ENCODE measurements at places on chromosomes 5 and 9.

- no peak for DNase-seq
Observed at GRCh38 chr9:92644278-92644677, 25.7 kb downstream of the IPPK start.

DNA sequence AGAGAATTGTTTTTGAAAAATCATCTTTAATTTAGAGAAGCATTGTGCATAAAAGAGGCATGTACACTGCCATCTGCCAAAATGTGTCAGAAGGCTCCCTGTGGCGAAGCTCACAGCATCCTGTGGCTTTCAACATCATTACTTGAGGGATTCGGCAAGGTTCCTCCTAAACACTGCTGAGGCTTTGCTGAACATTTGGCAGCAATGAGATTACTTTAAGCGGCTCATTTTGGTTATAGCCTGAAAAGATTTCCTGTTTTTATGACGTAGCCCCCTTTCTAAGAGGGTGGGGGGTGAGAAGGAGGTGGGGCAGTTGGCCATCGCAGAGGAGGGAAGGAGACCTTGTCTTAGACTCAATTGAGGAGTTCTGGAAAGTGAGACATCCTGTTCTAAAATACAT is 469.4 kb downstream of the RASEF start:
- peak; percentile 6 for DNase-seq

DNA sequence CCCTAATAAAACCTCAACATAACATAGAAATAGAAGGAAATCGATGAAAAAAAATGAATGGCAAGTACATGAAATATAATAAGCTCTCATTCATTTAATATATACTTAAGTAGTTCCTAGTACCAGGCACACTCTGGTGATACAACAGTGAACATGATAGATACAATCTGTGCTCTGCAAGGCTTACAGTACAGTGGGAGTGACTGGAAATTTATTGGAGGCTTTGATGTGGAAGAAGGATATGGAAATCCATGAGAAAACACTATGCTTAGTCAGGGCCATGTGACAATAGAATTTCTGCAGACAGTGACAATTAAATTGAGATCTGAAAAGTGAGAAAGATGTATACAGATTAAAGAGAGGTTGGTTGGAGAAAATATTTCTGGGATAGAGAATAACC is 32.0 kb upstream of the IL33 start:
- DNase-seq = no peak

DNA sequence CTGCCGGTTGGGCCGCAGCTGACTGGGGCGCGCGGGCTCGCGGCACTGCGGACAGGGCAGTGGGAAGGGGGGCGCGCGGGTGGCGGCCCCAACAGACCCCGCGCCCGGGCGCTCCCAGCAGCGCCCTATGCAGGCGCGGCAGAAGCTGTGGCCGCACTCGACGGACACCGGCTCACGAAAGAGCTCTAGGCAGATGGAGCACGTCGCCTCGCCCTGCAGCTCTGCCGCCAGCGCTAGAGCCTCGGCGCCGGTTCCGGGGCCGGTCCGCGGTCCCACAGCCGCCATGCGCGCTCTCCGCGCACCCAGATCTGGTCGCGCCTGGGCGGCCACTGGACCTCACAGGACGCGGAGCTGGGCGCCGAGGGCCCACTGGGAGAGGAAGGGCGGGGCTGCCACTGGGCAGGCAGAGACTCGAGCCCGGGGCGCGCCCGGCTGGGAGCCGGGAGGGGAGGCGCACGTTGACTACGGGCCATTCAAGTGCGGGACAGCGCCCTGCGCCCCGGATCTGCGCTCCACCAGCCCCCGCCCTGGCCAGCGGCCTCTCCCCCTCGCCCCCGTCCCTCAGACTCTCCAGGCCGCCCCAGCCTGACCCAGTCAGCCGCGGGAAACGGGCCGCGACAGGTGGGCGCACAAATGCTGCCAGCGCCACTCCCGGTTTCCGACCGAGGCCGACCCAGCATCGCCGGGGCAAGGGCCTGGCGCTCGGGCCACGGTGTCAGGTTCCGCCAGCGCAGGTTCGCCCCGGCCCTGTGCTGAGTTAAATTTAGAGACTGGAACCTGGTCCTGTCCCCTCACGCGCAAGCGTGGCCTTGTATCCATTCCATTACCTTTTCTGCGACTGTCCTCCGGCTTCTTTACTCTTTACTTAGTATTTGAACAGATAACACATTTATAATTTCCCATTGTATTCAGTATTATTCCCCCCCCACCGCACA is at the start of gene TRIM7:
Gene TRIM7 (minus strand): TSS at position 371 of the 935 bp plus-strand sequence. CDS start 86 bp downstream, at position 285.
- DNase-seq = no peak

GRCh38 chr5:72618708-72619107 is 111.5 kb upstream of the ZNF366 start:
- DNase-seq = no peak
